Suppressor macrophage treated with lipopolysaccharide for 4 hours (primary cell): ENCODE measurements at places on chromosomes 7 and 10.

DNA sequence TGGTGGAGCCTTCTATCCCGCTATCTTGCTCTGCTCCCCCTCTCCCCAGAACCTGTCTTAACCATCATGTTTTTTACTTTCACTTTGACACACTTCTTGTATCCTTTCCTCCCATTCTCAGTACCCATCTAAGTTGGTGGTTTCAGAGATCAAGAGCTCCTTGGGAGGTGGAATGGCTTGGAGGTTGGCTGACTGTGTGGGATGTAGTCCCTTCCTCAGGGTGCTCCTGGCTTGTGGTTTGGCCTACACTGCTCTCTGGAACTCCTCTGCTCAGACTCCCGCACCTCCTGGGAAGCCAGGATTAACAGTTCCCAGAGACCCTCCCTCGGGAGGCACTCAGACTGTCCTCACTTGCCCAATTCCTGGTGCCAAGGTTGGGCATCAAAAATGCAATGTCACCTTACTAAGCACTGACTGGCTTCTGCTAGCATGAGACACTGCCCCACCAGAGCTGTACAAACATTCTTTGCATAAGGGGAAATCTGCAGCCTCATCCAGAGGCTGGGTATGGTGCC, 93.1 kb upstream of the NAMPT start:
- DNase-seq: no peak

DNA sequence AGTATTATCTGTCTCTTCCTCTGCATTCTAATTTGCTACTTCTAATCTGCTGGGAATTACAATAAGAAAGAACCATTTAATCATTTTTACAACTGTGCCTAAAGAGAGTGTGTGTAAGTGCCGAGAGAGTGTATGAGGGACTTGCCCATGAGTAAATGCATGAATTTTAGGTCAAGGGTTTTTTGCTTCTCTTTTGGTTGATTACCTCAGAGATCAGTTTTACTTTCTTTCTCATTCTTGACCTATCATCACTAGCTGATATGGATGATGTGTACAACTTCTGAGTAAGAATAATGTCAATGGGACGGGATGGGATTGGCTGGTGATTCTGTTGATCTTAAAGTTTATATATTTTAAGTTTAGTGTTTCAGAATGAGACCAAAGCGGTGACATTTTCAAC, 47.8 kb downstream of the IKZF1 start:
- peak; percentile 91 for DNase-seq

- no peak for DNase-seq
Measured at GRCh38 chr7:884191-885003, 8.0 kb downstream of the GET4 start.

DNA sequence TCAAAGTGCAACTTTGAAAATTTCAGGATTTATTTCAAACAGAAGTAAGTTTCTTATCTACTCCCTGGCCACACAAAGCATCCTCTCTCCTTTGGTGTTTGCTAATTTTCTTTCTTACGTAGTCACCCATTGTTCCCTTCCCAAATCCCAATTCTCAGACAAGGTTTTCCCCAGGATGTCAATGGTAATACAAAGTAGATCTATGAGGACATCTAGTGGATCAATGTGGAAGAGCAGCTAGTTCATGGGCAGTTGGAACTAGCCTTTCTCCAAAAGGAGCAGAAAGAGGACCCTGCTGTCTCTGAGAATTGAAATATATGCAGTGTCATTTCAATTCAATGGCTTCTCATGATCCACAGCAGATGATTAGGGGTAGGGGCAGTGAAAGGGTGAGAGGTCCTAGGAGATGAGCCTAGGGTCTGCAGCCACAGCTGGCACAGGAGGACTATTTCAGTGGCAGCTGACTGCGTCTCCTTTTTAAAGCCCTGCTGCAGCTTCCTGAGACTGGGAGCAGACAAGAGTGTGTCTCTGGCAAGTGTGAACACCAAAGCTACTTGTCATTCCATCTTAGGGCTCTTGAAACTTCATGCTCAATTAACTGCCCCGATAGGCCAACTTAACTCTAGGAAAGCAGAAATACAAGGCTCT, 632.6 kb downstream of the KCNMA1 start:
- peak; percentile 56 for DNase-seq

DNA sequence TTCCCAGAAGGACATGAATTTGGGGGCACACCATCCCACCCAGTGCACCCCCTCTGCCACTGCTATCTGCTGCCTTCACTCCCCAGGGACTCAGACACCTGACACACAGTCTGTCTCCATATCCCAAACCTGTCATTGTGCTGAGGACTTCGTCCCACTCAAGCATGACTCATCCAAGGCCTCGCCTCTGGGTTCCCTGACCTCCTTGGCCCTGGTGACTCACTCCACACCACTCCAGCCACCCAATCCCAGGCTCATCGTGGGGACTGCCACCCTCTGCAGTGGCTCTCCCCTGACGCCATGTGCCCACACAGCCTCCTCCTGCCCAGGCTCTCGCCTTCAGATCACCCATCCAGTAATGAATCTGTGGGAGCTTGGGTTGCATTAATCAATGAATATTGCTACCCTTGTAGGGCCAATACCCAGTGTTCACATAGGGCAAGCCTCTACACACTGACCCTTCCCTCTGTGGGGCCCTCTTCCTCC, 6.6 kb upstream of the INSIG1 start:
- DNase-seq: peak; percentile 95

- no peak for DNase-seq
Measured at GRCh38 chr10:71755179-71755879, 18.0 kb downstream of the VSIR start.

- no peak for DNase-seq
Measured at GRCh38 chr7:146926841-146927240, 810.2 kb downstream of the CNTNAP2 start.

GRCh38 chr10:128908099-128908498, 558.9 kb upstream of the MGMT start:
- no peak for DNase-seq

DNA sequence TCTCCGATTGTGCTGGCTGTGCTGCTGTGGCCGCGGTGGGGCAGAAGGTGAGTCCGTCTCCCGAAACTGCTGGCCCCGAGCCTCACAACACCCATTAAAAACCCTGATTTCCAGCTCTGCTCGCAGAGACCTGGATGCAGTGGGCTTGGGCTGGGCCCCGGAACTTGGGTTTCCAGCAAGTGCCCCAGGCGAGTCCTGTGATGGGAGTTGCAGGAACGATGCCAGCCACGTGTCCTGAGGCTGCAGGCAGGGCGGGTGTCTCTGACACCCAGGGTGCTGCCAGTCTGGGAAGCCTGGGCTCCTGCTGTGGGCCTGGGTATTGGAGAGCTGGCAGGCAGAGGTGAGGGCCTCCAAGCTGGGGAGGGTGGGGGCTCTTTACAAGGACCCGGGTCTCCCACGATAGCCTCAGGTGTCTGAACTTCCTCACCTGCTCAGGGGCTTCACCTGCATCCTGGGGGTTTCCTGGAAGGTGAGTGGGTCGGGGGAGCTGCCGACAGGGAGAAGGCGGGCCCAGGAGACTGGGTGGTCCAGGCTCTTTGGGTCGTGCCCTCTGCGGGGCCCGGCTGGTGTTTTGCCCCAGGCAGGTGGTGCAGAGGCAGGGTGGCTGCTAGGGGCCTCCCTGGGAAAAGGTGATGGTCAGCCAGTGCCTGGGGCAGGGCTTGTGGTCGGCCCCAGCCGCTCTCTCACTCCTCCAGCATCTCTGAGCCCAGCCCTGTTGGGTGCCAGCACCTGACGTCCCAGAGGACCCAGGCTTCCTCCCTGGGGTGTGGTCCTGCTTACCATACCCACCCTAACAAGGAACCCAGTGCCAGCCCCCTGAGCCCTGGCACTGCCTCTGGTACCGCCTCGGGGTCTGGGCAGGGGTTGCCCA, 180.3 kb downstream of the DNAJB6 start:
- no peak for DNase-seq

DNA sequence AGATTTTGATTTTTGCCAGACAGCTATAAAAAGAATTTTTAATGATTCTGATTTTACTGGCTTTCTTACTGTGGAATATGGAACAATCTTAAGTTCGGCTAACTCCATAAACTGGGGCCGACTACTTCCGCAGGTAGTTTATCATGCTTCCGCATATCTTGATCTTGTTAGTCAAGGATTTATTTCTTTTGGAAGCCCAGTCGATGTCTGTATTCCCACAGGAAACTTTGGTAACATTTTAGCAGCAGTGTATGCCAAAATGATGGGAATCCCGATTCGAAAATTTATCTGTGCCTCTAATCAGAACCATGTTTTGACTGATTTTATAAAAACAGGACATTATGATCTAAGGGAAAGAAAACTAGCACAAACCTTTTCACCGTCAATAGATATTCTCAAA, 8.1 kb downstream of the THNSL1 start:
- no peak for DNase-seq

DNA sequence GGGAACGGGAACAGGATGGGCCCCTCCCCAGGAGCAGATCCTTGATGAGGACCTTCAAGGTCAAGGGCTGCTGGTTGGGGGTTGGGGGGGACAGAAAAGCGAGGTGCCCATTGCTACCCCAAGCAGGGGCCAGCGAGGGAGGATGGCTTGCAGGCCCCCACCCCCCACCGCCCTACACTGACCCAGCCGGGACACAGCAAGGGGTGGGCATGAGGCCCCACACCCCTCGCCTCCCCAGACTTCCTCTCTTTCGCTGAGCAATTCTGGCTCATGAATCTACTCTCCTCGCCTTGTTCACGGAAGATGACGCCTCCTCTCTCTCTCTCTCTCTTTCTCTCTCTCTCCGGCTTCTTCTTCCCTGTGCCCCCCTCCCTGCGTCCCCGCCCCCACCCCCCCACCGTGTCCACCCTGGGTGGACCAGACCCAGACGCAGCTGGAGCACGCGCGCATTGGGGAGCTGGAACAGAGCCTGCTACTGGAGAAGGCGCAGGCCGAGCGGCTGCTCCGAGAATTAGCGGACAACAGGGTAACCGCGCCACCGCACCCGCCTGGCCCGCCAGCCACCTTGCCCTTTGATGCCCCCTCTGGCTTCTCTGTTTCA, 81.1 kb upstream of the GTF2IRD1 start:
- DNase-seq: no peak

DNA sequence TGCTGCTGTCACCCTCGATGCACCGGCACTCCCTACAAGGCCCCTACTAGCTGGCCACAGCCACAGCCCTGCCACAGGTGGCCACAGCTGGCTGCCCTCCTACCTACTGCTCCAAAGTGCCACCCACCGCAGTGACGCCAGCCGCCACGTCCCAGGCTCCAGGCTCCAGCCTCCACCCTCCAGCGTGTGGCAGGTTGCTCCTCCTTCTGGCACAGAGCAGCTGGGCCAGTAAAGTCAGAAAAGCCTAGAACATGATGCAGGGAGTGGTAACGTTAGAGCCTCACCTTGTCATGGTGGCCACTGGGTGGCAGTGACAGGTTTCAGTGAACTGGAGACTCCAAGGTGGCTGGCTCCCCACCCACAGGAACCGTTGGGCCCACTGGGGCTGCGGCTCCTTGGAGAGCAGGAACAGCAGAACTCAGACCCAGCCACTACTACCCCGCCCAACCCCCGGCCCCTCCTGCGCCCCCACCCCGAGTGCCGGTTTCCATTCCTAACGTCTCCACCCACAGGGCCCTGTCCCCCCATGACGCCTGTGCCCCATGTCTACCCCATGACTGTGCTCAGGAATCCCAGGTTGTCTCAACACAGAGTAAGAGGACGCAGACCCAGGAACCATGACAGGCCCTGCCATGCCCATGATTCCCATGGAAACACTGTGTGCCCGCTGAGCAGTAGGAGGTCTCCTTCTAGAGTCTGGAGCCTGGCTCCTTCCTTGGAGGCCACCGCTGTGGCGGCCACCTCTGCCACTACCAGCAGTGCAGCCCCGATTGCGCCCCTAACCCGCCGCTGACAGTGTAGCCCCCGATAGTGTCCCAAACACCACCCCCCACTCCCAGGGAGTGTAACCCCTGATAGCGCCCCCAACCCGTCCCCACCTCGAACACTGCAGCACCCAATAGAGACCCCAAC, 52.3 kb upstream of the ZNF33B start:
- no peak for DNase-seq

DNA sequence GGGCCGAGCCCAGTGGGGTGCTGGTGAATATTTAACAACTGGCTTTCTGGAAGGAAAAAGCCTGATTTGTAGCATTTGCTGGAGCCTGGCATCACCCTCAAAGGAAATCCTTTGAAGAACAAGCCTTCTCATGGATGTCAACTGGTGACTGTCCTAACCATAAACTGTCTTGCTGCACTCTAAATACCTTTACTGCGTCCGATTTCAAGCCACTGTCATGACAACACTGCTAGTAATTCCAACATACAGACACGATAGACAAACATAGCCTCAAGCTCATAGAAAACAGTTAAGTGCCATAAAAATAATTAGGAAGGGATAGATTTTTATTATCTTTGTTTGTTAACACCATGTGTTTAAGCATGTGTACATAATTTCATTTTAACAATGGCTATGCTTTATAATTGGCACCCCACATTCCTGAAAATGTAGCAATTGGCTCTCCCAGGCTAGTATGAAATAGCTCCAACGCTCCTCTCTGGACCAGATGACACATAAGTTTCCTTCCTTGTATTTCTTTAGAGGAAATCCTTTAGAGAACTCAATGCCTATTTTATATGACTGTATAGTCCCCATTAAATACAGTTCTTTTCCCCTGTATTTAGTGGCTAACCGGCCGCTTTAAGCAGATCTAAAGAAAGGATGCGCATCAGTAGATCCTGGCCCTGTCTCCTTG, 273.4 kb downstream of the PRPF18 start:
- no peak for DNase-seq

- peak; percentile 75 for DNase-seq
Measured at GRCh38 chr10:17771017-17771416, 19.0 kb downstream of the TMEM236 start.

GRCh38 chr7:130777426-130777825, 43.4 kb upstream of the KLF14 start:
- DNase-seq: no peak
